CD4-positive, CD25-positive, alpha-beta regulatory T cell (primary cell): ENCODE measurements at places on chromosomes 5 and 9.

GRCh38 chr5:94250985-94251384 lies 367.4 kb downstream of the KIAA0825 start:
- H3K27ac ChIP-seq, result no peak overlapping the region
- no peaks in the 10 kb centered on the region for H3K36me3 ChIP-seq
- no peak for DNase-seq
- no peaks in the 10 kb centered on the region for H3K4me1 ChIP-seq

GRCh38 chr5:135272311-135272805 lies 126.7 kb downstream of the MACROH2A1 start:
- H3K27ac ChIP-seq, result no peak overlapping the region
- H3K36me3 ChIP-seq, result no peaks in the 10 kb centered on the region
- no peaks in the 10 kb centered on the region for H3K4me1 ChIP-seq
- H3K27me3 ChIP-seq, result no peaks in the 10 kb centered on the region
- H3K4me3 ChIP-seq, result no peak overlapping the region
- DNase-seq, result no peak

- no peak overlapping the region for H3K27ac ChIP-seq
- H3K27me3 ChIP-seq, result no peaks in the 10 kb centered on the region
- H3K36me3 ChIP-seq, result no peaks in the 10 kb centered on the region
- no peaks in the 10 kb centered on the region for H3K4me1 ChIP-seq
Measured at GRCh38 chr9:5269249-5269715, 35.2 kb downstream of the RLN2 start.

DNA sequence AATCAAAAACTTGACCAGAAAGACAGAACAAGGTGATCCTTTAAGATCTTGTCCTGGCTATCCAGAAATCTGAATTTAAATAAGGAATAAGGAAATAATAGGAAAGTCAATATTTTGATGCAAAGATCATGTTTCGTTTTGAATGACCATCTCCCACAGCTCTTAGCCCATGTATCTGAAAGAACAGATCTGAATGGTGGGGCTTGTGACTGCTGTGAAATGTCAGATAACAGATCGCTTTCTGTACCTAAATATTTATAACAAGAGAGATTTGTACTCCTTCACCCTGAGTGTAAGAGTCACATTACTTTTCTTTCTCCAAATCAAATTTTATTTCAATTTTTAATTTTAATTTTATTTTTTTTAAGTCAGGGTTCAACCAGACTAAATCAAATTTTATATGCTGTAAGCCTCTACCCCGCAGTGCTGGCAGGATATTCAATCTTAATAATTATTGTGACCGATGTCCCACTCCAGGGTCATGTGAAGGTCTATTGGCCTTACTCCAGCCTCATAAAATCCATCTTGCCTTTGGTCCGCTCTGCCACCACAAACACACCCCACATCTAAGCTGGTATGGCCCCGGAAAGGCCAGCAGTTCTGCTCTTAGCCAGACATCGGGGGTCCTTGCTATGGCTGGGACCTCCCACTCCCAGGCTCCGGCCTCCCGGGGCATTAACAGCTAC lies 7.0 kb upstream of the SLC26A2 start:
- H3K4me1 ChIP-seq, result no peaks in the 10 kb centered on the region
- no peak overlapping the region for H3K27ac ChIP-seq
- DNase-seq, result no peak
- no peak overlapping the region for H3K4me3 ChIP-seq

DNA sequence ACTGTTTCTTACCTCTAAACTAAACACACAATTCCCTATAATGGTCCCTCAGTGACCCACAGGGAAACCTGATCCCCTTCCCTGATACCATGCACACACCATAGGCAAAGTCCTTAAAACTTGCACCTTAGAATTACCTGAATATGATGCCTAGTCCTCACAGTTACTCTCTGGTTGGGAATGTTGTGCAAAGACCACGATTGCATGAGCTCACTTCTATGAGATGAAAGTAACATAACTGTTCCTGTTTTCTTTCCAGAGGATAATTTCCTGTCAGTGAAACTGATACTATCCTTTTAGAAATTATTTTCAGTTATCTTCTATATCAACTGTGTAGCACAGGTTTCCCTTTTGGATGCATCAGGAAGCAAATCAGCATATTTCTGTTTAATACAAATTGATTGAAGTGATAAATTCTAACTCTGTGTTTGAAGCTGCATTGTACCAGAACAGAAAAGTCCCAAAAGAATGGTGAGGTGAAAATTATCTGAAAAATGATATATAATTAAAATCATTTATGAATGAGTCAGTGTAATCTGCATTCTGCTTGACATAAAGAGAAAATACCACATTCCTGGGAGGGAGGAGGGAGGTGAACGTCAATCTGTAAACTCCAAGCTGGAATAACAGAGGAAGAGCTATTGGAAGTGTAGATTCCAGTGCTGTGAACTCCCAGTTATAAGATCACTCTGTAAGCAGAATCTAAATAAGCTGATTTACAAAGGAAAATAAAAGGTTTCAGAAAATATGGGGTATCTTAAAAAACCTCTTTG lies 51.2 kb upstream of the TNFAIP8 start:
- H3K27ac ChIP-seq, result peak overlapping the region; percentile 57
- H3K27me3 ChIP-seq, result no peaks in the 10 kb centered on the region
- H3K4me3 ChIP-seq, result peak overlapping the region; percentile 48

DNA sequence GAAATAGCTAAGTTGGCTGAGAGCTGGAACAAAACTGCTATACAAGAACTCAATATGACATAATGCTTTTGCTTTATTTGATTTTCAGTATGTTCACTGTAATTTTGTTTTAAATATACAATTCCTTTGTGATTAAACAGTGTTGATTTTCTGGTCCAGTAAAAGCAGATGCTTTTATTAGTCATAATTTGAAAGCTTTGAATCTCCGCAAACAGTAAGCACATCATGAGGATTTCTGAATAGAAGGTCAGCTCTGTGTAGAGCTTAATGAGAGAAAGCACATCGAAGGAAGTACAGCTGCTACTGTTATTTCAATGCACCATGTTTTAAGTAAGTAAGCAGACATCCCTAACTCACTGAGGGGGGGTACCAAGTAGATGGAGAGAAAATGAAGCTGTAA lies 701.3 kb upstream of the ACO1 start:
- H3K4me1 ChIP-seq, result no peaks in the 10 kb centered on the region
- DNase-seq, result no peak
- no peaks in the 10 kb centered on the region for H3K27me3 ChIP-seq
- H3K27ac ChIP-seq, result no peak overlapping the region

GRCh38 chr9:78261403-78262001 lies 25.6 kb downstream of the CEP78 start:
- peaks cover 36% of the 10 kb centered on the region for H3K36me3 ChIP-seq
- peak; percentile 25 for DNase-seq
- H3K27ac ChIP-seq, result no peak overlapping the region
- H3K27me3 ChIP-seq, result no peaks in the 10 kb centered on the region

DNA sequence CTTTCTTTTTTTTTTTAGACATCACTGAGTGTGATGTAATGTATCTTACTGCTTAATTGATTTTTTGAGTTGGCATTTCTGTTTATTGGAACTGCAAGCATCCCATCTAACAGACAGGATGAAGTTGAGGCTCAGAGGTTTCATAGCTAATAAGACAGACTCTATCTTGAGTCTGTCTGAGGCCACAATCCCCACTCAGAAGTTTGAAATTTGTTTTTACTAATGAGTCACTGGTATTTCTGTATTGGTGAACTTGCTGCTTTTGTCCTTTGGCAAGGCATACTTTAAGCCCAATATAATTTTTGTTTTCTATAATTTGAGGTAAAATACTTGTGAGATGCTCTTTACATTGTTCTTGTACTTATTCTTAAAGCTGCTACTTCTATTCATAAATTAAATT lies 491.2 kb downstream of the PSAT1 start:
- no peak overlapping the region for H3K4me3 ChIP-seq
- no peaks in the 10 kb centered on the region for H3K4me1 ChIP-seq
- H3K36me3 ChIP-seq, result no peaks in the 10 kb centered on the region
- no peaks in the 10 kb centered on the region for H3K27me3 ChIP-seq
- no peak overlapping the region for H3K27ac ChIP-seq

- no peaks in the 10 kb centered on the region for H3K4me1 ChIP-seq
- H3K36me3 ChIP-seq, result no peaks in the 10 kb centered on the region
- peaks cover 2% of the 10 kb centered on the region for H3K27me3 ChIP-seq
- no peak for DNase-seq
Measured at GRCh38 chr9:110220809-110221208, 12.8 kb upstream of the C9orf152 start.

- H3K36me3 ChIP-seq, result no peaks in the 10 kb centered on the region
- H3K4me3 ChIP-seq, result no peak overlapping the region
- DNase-seq, result no peak
Measured at GRCh38 chr5:140344683-140345423, 1.6 kb downstream of the HBEGF start.

DNA sequence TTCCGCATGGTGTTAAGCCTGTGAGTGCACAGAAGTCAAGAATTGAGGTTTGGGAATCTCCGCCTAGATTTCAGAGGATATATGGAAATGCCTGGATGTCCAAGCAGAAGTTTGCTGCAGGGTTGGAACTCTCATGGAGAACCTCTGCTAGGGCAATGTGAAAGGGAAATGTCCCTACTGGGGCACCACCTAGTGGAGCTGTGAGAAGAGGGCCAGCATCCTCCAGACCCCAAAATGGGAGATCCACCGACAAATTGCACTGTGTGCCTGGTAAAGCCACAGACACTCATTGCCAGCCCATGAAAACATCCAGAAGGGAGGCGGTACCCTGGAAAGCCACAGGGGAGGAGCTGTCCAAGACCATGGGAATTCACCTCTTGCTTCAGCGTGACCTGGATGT lies 3.6 kb upstream of the SAXO1 start:
- no peak overlapping the region for H3K4me3 ChIP-seq
- no peak for DNase-seq
- no peaks in the 10 kb centered on the region for H3K27me3 ChIP-seq
- H3K36me3 ChIP-seq, result no peaks in the 10 kb centered on the region
- no peak overlapping the region for H3K27ac ChIP-seq

DNA sequence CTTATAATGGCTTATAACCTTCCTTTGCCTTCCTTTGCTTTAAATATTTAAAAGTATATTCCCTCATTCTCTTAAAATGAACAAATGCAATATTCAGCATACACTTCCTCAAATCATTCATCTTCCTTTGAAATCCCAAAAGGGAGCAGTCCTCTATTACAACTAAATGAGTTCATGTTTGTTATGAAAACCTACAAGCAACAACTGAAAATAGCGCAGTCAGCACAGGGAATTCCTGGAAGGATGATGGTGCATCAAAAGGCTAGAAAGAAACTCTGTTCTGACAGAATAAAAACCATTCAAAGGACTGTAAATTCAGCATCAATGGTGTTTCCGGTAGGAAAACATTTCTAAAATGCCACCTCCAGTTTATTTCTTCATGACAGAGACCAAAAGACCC lies 3.3 kb downstream of the NR6A1 start:
- DNase-seq, result no peak
- no peaks in the 10 kb centered on the region for H3K36me3 ChIP-seq
- no peak overlapping the region for H3K4me3 ChIP-seq
- no peak overlapping the region for H3K27ac ChIP-seq

- no peaks in the 10 kb centered on the region for H3K27me3 ChIP-seq
- H3K4me1 ChIP-seq, result no peaks in the 10 kb centered on the region
- no peak overlapping the region for H3K27ac ChIP-seq
- no peak for DNase-seq
Measured at GRCh38 chr9:32970554-32970953, 30.9 kb downstream of the APTX start.

DNA sequence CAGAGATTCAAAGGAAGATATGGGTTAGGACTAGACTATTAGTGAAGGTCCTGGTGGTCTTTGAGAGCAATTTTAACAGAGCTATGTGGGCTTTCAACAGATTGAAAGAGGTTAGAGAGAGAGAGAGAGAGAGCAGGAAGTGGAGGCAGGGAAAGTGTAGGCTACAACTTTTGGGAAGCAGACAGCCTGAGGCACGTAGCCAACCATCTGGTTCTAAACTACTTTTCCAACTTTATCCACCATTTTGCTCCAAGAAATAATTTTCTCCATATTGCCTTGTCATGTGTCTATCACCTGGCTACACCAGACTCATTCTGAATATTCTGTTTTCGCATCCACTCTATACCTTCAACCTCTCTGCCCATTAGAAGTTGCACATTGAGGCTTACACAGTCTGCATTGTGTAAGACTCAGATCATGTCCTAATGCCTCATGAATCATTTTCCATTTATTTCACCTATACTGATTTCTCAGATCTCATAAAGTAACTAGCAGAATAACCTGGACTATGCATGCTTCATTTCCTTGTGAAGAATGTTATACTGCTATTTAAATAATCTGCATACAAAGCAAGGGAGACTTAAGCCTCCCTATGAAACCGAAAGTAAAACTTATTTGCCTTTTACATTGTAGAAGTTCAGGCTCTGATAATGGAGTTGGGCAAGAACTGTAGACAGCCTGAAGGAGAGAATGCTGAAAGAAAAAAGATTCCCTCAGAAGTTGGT lies 235.6 kb downstream of the ELAVL2 start:
- no peak for DNase-seq
- H3K27ac ChIP-seq, result no peak overlapping the region
- no peaks in the 10 kb centered on the region for H3K4me1 ChIP-seq
- no peaks in the 10 kb centered on the region for H3K27me3 ChIP-seq

DNA sequence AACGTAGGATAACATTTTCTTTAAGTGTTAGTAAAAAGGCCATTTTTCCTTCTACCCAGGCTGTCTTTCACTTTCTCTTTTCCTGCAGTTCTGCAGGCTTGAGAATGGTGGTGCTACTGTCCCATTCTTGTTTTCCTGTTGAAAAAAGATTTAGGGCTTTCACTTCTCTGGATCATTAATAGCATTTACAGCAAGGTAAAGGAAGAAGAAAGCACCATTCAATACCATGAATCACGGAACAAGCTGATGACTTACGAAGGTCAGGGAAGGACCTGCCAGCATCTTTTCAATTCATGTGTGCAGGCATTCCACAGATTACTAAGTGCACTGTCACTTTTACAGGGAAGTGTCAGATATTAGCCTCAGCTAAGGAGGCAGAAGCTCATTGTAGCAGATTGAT lies 292.8 kb downstream of the YTHDC2 start:
- H3K4me1 ChIP-seq, result no peaks in the 10 kb centered on the region
- H3K36me3 ChIP-seq, result no peaks in the 10 kb centered on the region
- no peaks in the 10 kb centered on the region for H3K27me3 ChIP-seq
- H3K4me3 ChIP-seq, result no peak overlapping the region

- no peaks in the 10 kb centered on the region for H3K27me3 ChIP-seq
- DNase-seq, result no peak
- H3K4me1 ChIP-seq, result no peaks in the 10 kb centered on the region
- H3K4me3 ChIP-seq, result no peak overlapping the region
- no peaks in the 10 kb centered on the region for H3K36me3 ChIP-seq
- H3K27ac ChIP-seq, result no peak overlapping the region
Measured at GRCh38 chr9:89165341-89165740, 13.3 kb downstream of the SHC3 start.

- DNase-seq, result no peak
- H3K27ac ChIP-seq, result no peak overlapping the region
- peaks cover 33% of the 10 kb centered on the region for H3K27me3 ChIP-seq
- peaks cover 10% of the 10 kb centered on the region for H3K4me1 ChIP-seq
- H3K4me3 ChIP-seq, result no peak overlapping the region
Measured at GRCh38 chr5:37838152-37838932, 1.5 kb downstream of the GDNF start.
